SHP77 treated with DMSO at 0.1 percent for 48 hours (cell line): ENCODE measurements at places on chromosomes 1 and 21.
A peak's percentile ranks its signal among the peaks of the same experiment; 100 is the strongest.

- DNase-seq, result peak; percentile 71
Measured at GRCh38 chr1:153533689-153534201, 2.0 kb downstream of the S100A6 start.

GRCh38 chr1:221912230-221912629 is 170.3 kb upstream of the DUSP10 start:
- no peak for DNase-seq

DNA sequence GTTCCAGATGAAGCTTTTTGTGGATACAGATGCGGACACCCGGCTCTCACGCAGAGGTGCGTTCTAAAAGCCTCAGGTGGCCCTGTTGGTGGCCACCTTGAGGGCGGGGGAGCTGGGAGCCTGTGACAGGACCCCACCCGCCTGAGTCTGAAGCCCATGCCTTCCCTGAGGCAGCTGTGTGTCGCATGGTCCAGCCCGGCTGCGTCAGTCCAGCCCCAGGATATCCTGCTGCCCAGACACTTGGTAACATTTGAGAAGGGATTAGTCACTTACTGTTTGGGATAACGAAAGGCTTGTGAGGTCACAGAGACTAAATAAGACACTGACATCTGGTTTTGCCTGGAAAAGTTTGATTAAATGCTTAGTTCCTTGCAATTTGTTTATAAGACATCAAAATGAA is 68.9 kb downstream of the UCK2 start:
- DNase-seq, result no peak

DNA sequence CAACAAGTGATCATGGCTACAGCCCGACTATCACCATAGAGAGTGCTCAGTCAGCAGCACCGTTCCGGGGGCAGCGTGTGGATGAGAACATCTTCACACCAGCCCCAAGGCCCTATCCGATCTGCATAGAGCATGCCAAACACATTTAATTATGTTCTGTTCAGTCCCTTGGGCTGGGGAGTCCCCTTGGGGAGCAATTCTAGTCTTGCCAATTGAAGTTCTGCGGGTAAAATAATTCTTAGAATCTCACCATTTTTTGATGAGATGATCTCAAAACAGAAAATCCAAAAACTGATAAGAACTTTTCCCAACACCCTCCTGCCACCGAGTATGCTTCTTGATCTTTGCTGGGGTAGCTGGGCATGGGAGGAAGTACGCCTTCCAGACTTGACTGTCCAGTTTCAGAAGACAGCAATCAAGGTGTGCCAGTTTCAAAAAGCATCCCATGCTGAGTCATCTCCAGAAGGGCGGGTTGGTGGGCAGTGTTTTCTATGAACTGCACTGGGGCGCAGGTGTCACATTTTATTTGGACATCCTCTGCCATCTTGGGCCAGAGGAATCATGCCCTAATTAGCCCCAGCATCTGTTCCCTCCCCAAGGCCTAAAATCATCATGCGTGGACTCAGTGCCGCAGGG is 20.8 kb upstream of the PTPRF start:
- no peak for DNase-seq

- DNase-seq, result peak; percentile 4
Measured at GRCh38 chr1:111620441-111620971, 917 bp downstream of the RAP1A start.

- no peak for DNase-seq
Measured at GRCh38 chr1:18773753-18774152, 85.7 kb downstream of the TAS1R2 start.

DNA sequence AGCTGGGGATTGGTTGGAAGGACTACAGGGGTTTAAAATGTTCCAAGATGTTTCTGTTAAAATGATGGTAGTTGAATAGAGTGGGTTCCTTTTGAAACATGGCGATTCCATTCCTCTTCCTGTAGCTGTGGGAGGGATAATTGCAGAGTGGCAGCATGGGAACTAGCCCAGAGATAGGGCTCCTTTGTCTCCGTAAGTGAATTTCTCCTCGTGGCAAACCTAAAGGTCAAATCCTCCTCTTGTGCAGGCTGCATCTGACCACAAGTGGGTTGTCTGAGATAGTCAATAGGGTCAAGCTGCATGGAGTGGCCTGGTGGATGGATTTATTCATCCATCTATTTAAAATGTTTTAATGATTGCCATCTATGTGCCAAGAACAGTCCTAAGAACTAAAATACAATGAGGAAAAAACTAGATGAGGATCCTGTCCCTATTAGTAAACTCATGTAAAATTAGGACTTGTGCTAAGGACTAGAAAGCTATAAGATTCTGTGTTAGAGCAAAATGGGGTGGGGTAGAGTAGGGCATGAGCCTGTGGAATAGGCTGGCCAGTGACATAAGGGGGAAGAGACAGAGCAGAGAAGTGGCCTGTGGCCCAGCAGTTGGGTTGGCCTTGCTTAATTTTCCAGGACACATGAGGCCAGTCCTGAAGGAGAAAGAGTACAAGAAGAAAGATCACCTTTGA is 89.1 kb upstream of the IVNS1ABP start:
- no peak for DNase-seq

DNA sequence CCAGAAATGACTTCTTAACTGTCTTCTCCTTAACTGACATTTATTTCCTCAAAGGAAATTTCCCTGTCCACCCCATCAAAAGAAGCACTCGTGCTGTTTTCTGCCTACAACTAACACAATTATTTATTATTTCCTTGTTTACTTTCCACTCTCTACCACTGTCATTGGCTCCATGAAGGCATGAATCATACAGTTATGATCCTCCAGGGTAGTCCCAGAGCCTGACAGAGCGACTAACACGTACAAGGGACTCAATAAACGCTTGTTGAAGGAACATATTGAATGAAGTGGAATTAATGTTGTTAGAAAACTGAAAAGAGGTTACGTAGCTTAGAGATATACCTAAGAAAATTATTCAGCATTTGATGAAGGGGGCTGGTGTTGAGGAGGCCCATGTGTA is 20.9 kb downstream of the GREM2 start:
- no peak for DNase-seq

DNA sequence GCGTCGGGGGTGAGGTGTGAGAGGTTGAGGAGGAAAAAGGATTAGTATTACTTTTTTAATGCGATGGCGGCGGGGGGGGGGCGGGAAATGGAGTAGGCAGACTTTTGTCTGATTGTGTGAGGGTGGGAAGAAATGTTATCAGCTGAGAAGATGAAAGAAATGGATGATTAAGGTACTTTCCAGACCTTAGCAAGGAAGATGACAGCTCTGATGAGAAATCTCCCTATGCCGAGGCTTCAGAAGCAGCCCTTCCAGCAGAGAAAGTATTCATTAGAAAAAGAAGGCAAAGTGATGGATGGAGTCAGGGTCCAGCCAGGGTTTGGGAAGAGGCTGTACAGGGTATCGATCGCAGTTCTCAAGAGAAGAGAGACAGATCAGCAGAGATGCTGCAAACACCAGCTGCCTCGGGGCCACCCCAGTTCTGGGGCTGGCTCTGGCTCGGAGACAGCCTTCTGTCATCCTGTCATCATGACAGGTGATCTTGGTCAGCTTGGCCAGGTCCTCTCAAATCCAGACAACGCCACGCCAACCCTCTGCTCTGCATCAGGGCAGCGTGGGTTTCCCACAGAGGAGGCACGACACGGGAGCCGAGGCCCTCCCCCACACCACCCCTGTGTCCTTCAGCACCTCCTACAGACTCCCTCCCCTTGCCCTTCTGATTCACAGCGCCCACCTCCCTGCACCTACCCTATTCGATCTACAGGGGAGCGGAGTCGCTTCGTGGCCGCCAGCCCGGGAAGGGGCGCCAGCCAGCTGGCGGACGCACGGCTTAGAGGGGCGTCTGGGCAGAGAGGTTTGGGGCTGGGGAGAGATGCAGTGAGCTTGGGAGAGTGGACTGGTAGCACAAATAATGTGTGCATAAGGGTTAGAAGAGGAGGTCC is 674 bp upstream of the ATXN7L2 start:
- no peak for DNase-seq

GRCh38 chr1:119316870-119317416 is 51.6 kb upstream of the HAO2 start:
- no peak for DNase-seq

GRCh38 chr1:155933591-155934096 is 569 bp downstream of the KHDC4 start:
- no peak for DNase-seq

DNA sequence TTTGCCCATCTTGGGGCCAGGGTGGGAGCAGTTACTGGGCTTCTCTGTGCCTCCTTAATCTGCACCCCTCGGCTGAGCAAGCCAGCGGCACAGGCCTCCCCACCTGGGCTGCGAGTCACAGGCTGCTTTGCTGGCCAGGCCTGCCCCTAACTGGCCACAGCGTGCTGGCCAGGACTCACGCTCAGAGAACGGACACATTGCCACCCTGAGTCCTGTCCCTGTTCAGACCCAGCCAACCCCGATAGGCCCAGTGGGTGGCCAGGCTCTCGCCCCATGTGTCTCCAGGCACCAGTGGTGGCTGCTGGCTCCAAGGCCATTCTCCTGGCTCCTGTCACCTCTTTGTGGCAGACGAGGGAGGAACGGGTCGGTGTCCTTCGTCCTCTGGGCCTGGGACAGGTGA is 61.3 kb downstream of the MORN1 start:
- DNase-seq, result no peak

GRCh38 chr1:160560806-160561205 is 18.5 kb downstream of the CD84 start:
- no peak for DNase-seq

- no peak for DNase-seq
Measured at GRCh38 chr1:227792216-227793078, 23.0 kb upstream of the PRSS38 start.

DNA sequence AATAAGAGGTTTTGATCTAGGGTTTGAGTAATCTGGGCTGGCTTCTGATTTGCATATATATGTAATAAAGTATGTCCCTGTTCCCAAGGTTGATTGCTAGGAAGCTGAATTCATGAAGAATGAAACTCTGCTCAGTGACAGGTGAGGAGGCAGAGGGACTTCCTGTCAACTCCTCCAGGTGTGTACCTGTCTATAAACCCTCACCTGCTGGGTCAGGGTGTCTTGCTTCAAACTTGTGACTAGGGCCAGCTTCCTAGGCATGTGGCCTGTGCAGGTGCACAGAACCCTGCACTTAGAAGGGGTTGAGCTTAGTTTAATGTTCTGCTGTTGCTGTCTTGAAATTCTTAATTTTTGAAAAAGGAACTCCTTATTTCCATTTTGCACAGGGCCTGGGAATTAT is 21.1 kb downstream of the OLFML3 start:
- DNase-seq, result no peak

DNA sequence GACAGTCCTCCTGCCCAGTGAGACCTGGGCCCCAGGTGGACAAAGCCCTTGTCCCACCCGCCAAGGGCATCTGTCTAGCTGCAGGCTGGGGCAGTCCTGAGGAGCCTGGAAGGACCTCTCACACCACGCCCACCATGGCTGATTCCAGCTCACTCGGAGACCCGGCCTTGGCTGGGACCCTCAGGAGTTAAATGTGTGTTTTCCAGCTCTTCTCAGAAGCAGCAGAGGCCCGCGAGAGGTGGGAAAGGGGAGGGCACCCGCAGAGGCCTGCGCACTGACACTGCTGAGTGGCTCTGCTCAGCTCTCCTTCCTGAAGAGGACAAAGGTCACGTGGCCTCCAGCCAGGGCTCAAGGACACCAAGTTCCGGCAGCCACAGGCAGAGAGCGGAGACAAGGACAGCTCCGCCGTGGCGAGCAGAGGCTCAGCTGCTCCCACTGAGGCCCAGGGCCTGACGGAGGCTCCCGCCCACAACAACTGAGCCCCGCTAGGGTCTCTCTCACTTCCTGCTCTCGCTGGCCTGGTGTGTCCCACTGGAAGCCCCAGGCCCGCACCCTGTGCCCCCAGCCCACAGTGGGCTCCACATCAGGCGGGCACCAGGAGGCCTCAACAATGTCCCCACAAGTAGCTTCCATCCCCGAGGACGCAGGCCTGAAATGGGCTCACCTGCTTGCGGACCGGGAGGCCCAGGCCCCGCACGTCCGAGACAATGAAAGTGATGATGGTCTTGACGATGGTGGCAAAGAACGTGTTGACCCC is 16.9 kb downstream of the SLC19A1 start:
- no peak for DNase-seq

DNA sequence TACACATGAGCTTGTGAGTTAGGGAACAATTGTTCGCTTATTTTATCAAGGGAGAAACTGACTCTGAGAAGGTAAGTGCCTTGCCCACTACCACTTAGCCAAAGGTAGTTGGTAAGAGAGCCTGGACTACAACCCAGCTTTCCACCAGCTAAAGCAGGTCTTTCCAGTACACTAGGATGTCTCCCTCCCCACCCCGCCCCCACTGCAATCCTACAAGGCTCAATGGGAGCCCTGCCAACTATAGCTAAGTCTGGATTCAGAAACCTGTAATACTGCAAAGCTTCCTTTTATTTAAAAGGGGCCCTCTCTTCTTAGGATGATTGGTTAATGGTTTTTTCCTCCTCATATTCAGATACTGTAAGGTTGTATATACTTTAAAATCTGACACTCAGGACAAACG is 102.0 kb upstream of the C8B start:
- no peak for DNase-seq

GRCh38 chr1:10421637-10422036 is 8.6 kb upstream of the CENPS start:
- DNase-seq, result no peak

- DNase-seq, result no peak
Measured at GRCh38 chr1:210938416-210938925, 195.5 kb downstream of the KCNH1 start.

- DNase-seq, result no peak
Measured at GRCh38 chr1:54768093-54768492, 3.8 kb upstream of the PARS2 start.

GRCh38 chr1:177282976-177283375 is 112.2 kb downstream of the BRINP2 start:
- no peak for DNase-seq

DNA sequence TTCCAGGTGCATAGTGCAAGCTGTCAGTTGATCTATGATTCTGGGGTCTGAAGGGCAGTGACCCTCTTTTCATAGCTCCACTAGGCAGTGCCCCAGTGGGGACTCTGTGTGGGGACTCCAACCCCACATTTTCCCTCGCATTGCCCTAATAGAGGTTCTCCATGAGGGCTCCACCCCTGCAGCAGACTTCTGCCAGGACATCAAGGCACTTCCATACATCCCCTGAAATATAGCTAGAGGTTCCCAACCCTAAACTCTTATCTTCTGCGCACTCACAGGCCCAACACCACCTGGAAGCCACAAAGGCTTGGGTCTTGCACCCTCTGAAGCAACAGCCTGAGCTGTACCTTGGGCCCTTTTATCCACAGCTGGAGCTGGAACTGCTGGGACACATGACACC is 65.7 kb upstream of the PKN2 start:
- DNase-seq, result no peak

GRCh38 chr1:53376041-53376461 is 48.2 kb upstream of the LRP8 start:
- DNase-seq, result no peak

DNA sequence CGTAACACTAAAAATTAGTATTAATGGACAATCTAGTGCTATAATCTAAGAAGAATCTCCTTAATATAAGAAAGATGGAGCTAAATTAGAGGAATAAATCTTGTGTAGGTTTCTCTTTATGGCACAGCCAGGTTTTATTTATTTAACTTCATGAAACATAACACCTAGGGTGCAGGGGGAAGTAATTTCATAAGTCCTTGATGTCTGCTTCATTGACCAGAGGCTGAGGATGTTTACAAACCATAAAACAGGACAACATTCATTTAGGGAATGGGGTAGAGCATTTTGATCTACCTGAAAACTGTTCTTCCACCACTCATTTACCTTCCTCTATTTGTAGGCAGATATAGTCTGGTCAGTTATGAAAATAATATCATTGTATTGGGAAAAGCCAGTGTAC is 95.5 kb downstream of the NGF start:
- DNase-seq, result no peak

- peak; percentile 72 for DNase-seq
Measured at GRCh38 chr1:16677552-16678431, 11.0 kb upstream of the RNU1-3 start.
